ENCODE measurements at places on chromosomes 3 and 15. TPM values are rescaled to one million over a fixed set of nuclear protein-coding genes. Genes with fewer than 3 reads are reported as not detected.
A peak's percentile ranks its signal among the peaks of the same experiment; 100 is the strongest.

GRCh38 chr15:79329171-79329611, 18.3 kb downstream of the TMED3 start:
- peak; percentile 68 for DNase-seq

DNA sequence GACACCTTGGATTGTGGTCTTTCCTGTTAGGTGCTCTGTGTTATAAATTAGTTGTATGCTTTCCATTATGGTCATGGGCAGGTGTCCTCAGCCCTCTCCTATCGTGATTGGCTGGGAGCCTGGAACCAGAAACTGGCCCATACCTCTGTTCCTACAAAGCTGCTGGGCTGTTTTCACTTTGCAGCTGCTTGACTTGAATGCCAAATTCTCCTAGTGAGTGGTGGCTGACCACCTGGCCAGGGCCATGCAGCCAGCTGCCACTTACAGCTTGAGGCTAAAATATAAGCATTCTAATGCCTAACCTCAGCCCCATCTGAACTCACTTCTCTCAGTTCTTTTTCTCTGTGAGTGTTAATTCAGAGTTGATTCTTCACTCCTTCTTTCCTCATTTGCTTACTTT, 239.3 kb upstream of the GBE1 start:
- DNase-seq, result no peak

DNA sequence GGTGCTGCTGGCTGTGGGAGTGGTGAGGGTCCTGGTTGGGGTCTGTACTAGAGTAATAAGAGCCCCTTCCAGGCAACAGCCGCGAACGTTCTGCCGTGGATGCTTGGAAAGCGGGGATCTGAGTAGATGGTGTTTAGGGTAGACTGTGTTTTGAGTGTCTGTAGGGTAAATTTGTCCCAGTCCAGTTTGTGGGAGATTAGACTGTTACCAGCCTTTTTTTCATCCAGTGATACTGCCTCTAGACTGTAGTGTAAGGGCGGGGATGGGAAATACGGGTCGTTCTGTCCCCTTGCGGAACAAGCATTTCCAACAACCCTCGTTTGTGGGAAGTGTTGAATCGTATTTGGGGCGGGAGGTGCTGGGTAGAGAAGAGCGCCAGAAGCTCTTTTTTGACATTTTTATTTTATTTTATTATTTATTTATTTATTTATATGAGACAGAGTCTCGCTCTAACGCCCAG, 424 bp downstream of the HAUS2 start:
- peak; percentile 12 for DNase-seq

DNA sequence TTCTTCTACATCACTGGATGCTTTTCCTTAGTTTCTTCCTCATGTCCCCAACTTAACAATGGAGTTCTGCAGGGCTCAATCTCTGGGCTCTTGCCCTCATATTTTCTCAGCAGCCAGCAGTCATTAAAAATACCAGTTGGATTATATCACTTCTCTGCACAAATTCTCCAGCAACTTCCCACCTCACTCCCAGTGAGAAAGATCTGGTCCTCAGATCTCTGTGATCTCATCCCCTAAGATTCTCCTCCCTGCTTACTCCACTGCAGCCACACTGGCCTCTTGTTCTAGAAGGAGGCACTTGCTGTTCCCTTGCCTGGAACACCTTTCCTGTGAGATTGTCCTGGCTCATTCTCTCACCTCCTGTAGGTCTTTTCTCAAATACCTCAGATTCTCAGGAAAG, 6.1 kb downstream of the ERICH6 start:
- DNase-seq, result peak; percentile 44

GRCh38 chr3:165614337-165614736, 222.9 kb downstream of the BCHE start:
- no peak for DNase-seq

- DNase-seq, result no peak
These were observed 78.3 kb upstream of the TBC1D5 start for GRCh38 chr3:17820704-17821103.

- DNase-seq, result no peak
These were observed 86.7 kb upstream of the SNRPA1 start for GRCh38 chr15:101381671-101382212.

DNA sequence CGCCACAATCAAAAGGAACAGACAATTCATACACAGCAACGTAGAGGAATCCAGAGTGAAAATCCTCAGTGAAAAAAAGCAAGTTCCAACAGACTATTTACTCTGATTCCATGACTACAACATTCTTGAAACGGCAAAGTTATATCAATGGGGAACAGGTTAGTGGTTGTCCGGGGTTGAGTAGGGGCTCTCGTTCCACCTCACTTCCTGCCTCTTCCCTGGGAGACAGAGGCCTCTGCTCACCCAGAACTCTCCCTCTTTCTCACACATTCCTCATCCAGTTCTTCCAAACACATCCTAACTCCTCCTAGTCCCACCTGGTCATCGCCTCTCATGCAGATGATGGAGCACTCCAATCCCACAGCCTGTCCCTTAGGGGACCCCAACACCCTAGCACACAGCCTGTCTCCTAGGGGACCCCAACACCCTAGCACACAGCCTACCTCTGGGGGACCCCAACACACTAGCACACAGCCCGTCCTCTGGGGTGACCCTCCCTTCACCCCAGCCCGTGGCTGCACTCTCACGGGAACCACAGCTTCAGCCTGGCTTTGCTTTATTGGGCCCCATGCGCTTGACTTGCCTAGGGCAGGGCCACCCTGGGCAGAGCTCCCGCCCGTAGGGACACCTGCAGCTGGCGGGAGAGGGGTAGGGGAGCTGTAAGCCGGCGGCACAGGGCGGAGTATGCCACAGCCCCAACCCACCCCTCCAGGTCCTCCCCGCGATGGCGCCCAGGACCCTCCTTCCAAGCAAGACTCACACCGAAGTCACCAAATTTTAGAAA, 5.2 kb downstream of the OCA2 start:
- DNase-seq, result no peak

DNA sequence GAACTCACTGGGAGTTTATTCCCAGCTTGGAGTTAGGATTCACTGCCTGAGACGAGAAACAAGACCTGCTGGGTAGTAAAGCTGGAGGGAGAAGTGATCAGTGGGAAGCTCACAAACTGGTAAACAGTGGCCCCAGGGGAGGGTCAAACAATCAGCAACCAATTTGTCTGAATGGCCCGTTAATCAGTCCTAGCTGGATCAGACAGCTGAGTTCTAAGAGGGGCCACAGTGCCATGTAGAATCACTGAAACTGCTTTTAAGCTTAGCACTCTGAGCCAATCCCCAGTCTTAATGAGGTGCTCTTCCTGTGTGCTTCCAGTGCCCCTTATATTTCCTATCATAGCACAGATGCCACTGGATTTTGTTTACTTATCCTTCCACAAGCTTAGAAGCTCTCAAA, 591.7 kb downstream of the RSL24D1 start:
- no peak for DNase-seq

DNA sequence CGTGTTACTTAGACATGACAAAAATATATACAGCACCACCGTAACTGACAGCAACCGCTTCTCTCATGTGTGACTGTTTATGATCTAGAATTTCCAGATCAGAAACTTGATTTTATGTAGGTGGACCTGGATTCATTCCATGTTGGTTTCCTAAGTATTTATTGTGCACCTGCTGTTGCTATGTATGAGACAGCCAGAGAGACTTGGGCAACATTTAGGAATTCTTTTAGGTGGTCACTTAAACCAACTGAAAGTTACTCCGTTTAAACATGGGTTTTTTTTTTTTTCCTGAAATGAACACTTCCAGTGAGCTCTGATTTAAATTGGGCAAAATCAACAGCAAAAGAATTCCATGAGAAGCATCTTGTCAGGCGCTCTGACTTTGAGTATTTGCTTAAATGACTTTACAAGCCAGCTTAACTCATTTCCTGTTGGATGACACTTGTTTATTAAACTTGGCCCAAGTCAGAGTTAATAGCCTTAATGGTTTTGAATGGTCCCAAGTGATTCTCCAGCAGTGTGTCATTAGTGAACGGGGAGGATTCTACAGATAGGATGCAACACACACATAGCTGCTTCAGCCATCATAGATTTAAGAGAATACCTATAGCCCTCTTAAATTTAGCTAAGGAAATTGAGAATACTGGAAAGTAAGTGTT, 31.8 kb downstream of the MITF start:
- peak; percentile 87 for DNase-seq

GRCh38 chr3:38019658-38020341, 9.6 kb downstream of the PLCD1 start:
- no peak for DNase-seq

DNA sequence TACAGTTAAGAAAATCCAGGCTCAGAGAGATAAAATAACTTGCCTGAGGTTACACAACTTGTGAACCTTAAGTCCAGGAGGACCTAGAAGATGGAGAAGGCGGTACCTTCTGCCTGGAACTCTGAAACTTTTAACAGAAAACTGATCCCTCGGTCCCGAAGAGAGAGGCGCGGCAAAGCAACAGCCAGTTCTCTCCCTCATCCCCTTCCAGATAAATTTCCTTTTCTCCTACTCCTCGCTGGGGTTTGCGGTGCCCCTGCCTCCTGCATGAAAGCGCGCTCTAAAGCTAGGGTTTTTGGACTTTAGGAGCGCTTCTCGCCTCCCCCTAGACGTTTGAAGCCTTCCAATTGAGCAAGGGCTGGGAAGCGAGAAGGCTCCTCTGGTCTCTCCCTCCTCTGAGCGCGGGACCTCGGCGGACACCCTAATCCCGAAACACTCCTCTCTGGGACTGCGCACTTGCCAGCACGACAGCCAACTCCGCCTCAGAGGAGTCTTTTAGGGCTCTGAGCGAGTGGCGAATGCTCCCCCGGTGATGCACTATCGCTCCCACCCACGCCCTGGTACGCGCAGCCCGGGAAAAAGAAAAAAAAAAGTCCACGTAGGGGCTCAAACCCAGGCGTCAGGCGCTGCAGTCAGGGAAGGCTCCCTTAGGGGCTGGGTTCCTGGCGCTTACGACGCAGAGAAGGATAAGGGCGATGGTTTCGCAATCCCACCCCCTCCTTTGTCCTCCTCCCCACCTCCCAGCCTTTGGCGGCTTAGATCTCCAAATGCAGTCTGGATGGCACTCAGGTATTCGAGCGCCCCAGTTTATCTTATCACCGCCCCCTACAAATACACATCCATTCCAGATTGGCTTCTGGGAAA, 7.9 kb upstream of the EOMES start:
- DNase-seq, result no peak

DNA sequence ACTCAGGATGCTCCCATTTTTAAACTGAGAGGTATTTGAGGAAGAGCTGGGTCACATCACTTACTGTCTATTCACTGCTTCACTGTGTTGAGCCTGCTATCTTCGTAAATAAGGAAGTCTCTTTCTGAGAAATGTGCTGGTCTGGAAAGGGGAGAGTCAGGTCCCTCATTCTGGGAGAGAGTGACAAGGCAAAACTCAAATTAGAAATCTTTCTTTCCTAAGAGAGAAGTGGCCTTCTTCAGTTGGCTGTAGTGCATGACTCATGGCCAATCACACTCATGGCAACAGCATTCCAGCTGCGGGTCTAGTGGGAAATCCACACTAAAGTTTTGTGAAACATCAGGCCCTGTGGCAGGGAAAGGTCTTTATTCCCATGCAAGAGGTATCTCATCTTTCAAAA, 11.5 kb upstream of the TIMP4 start:
- peak; percentile 77 for DNase-seq

GRCh38 chr3:153973722-153974265, 147.4 kb upstream of the ARHGEF26 start:
- no peak for DNase-seq

- DNase-seq, result no peak
These were observed 13.7 kb downstream of the FLNB start for GRCh38 chr3:58021962-58022361.

DNA sequence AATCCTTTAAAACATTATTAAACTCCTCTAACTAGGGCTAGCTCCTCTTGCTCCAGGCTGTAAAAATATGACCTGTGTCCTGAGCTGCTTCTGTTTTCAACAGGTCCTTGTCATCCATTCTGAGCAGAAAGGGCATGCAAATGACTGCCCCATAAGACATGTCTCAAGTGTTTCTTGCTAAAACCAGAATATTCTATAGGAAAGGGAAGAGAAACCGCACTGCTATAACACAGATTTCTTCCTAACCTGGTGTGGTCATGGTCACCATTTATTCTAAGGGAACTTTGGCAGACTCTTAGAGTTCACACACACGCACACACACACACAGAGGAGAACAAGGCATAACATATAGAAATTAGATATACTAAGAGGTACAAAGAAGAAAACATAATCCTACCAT, 34.2 kb upstream of the B3GNT5 start:
- DNase-seq, result no peak

GRCh38 chr15:72242775-72243370, 11.9 kb upstream of the PKM start:
- DNase-seq, result no peak

The ALAS1 gene
- 29.7 TPM for total RNA-seq

The SKOR1 gene
- not detected for total RNA-seq

The CCR2 gene
- total RNA-seq, result not detected

DNA sequence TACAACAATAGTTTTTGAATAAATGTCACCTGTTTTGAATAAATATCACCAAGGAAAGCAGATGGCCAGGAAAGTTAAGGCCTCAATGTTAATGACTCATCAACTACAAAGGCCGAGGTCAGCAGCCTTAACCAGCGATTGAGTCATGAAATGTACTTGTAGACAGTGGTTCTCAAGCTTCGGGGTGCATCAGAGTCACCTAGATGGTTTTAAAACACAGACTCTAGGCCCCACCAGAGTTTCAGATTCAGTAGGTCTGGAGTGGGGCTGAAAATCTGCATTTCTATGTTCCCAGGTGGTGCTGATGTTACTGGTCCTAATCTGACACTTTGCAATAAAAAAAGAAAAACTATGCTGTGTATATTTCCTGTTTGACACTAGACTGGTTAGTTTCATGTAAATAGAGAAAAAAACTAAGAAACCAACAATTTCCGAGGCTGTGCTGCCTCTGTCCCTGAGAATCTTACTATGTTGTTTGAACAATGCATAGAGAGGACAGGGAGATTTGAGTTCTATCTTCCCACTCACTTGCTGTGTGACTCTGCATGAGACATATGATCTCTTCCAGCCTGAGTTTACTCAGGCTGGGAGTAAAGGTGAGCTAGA, 9.8 kb downstream of the RAB27A start:
- peak; percentile 95 for DNase-seq

The NOX5 gene
- not detected for total RNA-seq

DNA sequence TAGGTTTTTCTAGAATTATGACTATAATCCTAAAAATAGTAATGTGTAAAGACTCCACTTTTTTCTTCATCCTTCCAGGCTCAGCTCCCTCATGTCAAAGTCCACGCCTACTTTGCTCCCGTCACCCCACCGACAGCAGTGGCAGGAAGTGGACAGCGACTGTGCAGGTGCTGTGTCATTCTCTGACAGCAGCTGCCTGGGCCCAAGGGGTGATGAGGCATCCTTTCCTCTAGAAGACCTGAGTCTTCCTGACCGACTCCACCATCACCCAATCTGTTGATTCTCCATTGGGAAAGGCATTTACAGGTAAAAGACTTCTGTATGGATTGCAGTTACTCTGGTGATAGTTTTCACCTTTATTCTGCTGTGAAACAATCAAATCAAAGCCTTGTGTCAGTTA, 54.8 kb downstream of the UBP1 start:
- DNase-seq, result peak; percentile 20

The ZMYND10 gene
- total RNA-seq, result 1.1 TPM

GRCh38 chr3:50454481-50455070, 48.9 kb downstream of the CACNA2D2 start:
- no peak for DNase-seq
